Gastroesophageal sphincter (tissue), 4 donors: ENCODE measurements at places on chromosomes 5 and 9. TPM values are rescaled to one million over a fixed set of nuclear protein-coding genes. Genes with fewer than 3 reads are reported as not detected.

- ATAC-seq: no peak
Observed at GRCh38 chr9:127793093-127793708, 7.4 kb downstream of the CDK9 start.

GRCh38 chr5:121350181-121350930 lies 501.3 kb upstream of the FTMT start:
- ATAC-seq: no peak

Gene COL15A1
- total RNA-seq: 85.1 TPM

- no peak for ATAC-seq
Observed at GRCh38 chr9:20948703-20949102, 82.7 kb downstream of the HACD4 start.

DNA sequence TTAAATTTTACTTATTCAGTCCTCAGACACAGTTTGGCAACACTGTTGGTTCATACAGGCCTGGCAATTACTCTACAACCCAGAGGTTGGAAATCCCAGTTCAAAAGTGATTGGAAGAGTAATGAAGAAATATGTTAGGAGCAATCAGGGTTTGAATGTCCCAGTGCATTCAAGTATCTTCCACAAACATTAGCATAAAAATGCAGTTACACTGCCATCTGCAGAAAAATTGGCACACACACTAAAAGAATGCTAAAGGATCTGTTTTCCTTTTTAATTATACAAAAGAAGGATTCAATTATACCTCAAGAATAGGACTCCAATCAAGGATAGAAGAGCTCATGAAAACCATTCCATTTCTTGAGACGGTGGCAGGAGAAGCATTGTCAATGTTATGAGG lies 130.2 kb downstream of the DNAH5 start:
- no peak for ATAC-seq
